ENCODE measurements at places on chromosomes 6 and 20. TPM values are rescaled to one million over a fixed set of nuclear protein-coding genes. Genes with fewer than 3 reads are reported as not detected.

- no peak for DNase-seq
Measured at GRCh38 chr6:148760568-148761526, 14.0 kb downstream of the UST start.

GRCh38 chr6:165403006-165403595, 93.7 kb upstream of the C6orf118 start:
- DNase-seq, result no peak

DNA sequence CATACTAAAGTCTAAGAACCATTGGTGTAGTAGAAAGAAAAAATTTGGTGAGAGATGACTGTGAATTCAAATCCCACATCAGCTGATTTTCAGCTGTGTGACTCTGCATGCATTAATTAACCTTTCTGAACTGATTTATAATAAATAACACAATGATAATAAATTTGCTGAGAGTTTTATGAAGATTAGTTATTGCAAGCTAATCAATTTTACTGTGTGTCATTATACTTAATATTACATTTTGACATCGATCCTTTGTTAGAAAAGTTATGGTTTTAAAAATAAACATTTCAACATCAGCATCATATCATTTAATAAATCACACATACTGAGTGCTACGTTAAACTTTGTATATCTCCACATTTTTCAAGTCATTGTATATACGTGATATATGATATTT, 599.7 kb upstream of the MMS22L start:
- no peak for DNase-seq

DNA sequence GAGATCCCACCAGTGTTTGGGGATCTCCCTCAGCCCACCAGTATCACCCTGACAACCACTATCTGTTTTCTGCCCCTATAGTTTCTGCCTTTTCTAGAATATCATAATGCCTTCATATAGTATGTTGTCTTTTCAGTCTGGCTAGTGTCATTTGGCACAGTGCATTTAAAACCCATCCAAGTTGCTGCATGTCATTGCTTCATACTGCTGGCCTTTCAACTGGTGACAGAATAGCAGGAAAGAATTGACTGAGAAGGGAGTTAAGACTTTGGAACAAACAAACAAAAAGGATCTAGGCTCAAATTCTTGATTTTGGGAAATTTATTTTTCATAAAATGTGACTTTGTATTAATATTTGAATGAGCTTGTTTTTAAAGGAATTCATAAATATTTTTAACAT, 4.5 kb downstream of the LMBRD1 start:
- DNase-seq, result no peak

Gene DNAH8
- total RNA-seq, result not detected

Gene PI3
- not detected for total RNA-seq

Gene PRKN
- 22.7 TPM for total RNA-seq

Gene COL11A2
- 8.3 TPM for total RNA-seq

Gene SMIM29
- 57.2 TPM for total RNA-seq

Gene GPX5
- total RNA-seq, result not detected

Gene SSR1
- 91.7 TPM for total RNA-seq
